ACHN (cell line): ENCODE measurements at places on chromosomes 2 and 18.

- no peak for DNase-seq
These were observed 65.6 kb upstream of the RAB6C start for GRCh38 chr2:129913695-129914495.

DNA sequence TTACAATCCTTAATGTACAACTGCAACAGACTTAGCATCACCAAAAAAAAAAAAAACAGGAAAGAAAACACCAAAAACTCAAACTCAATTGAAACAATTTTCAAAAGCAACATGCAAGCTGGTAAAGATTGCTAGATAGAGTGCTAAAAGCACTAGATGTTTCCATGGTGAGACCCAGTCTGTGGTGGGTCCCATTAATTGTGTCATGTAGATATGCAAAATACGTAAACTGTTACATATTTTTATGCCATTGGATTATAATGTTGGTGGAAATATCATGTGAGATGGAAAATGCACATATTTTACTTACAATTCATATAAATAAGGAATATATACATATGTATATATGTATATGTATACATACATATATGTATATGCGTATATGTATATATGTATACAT lies 30.5 kb downstream of the CSRNP3 start:
- DNase-seq, result no peak

GRCh38 chr2:219186754-219187456 lies 8.8 kb downstream of the RETREG2 start:
- DNase-seq, result no peak

GRCh38 chr18:75083131-75083530 lies 125.8 kb downstream of the PTGR3 start:
- DNase-seq, result no peak

GRCh38 chr2:135688978-135689377 lies 52.7 kb upstream of the UBXN4 start:
- no peak for DNase-seq
